ENCODE measurements at places on chromosomes 3 and 15.

GRCh38 chr3:161369531-161369930, 1.8 kb downstream of the SPTSSB start:
- no peak for DNase-seq

GRCh38 chr3:128923576-128923975, 44.2 kb downstream of the ACAD9 start:
- no peak for DNase-seq

- DNase-seq, result no peak
Measured at GRCh38 chr3:57026944-57027343, 33.5 kb upstream of the SPATA12 start.

DNA sequence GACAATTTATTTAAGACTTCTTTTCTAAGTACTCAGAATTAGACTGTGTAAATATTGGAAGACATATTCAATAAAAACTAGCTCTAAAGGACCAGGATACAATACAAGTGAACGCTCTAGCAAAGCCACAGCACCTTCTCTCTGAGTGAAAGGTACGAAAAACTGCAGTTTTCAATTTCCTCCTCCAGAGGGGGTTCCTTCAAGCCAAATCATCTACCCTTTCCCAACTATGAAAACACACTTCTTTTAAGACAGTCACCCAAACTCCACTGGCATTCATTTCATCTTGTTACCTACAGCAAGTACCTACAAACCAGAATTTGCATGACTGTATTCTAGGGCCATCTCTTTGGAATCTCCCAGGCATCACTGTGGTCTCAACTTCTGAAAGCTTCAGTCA, 165.8 kb downstream of the ERC2 start:
- DNase-seq, result no peak

DNA sequence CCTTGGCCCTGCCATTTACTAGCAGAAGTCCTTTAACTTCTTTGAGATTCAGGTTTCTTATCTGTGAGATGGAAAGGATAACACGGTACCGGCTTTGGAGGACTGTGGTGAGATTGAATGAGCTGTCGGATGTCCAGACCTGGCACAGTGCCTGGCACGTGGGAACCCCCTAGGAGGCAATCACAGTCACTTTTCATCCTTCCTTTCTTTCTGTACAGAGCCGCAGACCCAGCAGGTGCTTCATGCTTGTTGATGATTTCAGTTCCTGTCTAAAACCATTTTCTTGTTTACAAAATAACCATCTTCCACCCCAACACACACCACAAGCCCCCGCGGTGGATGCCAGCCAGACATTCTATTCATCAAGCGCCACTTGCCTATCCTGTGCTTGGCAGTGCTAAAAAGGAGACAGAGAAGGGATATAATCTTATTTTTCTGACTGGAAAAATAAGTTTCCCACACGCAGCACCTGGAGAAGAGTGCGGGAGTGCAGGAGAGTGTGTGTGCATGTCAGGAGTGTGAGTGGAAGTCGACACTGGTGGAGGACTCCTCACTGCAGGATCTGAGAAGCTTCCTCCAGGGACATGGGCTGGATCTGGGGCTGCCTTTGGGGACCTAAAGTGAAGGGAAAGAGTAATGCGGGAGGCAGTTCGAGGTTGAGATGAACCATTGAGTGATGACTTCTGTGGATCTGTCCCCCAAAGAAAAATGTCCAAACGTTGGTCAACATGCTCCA, 85.7 kb downstream of the ST6GAL1 start:
- DNase-seq, result no peak

DNA sequence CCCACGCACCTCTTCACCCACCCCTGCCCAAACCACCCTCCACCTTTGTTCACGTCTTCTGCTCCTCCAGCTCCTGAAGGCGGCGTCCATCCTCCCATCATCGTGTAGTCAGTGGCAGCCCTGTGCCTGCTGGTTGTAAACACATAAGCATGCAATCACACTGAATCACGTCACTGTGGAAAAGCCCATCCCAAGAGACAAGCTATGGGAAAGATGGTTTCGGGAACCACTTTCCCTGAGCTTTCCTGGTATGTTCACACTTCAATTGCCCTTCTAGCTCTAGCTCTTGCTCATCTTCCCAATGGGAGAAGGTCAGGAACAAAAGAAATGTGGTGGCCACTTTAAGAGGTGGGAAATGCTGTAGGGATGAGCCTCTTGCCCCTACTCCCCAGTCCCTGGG, 14.4 kb upstream of the GOLGA8J start:
- DNase-seq, result no peak

DNA sequence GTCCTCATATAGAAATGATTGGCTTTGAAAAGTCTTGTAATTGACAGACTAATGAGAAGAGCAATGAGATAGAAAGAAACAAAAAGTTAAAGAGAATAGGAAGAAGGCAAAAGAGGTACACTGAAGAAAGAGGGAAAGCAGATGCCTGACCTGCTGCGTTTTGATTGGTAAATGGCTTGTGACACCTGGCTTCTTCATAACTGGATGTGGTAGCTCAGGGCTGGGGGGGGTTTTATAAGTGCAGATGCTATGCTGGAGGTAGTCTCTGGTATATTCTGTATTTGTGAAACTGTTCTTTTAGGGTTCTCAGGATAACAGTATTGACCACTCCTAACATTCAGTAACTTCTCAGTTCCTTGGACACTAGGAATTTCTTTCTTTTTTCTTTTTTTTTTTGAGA, 1.4 kb downstream of the STARD9 start:
- DNase-seq, result no peak

DNA sequence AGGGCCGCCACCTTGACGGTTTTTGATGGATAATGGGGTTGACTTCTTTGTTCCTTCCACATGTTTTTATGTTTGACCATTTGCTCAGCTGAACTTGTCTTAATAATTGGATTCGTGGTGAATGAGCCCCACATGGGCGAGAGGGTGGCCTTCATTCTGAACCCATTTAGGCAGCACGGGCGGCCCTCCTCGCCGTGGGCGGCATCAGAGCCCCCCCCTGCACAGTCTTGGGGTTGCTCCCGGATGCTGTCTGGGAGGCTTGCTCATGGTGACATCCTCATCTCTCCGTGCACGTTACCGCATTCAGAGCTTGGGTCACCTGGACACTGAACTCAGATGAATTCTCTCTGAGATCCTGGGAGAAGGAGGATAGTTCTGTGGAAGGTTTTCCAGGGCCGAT, 172.3 kb upstream of the OSBPL11 start:
- DNase-seq, result no peak

DNA sequence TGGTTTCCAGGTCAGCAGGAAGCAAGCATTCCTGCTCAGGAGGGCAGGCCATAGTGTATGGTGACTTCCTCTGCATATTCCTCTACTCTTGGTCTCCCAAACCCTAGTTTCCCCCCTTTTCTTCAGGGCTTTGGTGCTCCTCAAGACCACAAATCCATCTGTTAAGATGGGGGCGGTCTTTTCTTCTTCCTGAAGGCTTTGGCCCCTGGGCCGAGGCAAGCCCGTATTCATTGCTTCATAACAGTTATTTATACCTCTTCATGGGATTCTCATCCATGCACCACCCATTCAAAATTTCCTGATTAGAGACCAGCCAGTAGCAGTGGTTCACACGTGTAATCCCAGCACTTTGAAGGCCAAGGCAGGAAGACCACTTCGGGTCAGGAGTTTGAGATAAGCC, 62.1 kb upstream of the IL12A start:
- DNase-seq, result no peak

DNA sequence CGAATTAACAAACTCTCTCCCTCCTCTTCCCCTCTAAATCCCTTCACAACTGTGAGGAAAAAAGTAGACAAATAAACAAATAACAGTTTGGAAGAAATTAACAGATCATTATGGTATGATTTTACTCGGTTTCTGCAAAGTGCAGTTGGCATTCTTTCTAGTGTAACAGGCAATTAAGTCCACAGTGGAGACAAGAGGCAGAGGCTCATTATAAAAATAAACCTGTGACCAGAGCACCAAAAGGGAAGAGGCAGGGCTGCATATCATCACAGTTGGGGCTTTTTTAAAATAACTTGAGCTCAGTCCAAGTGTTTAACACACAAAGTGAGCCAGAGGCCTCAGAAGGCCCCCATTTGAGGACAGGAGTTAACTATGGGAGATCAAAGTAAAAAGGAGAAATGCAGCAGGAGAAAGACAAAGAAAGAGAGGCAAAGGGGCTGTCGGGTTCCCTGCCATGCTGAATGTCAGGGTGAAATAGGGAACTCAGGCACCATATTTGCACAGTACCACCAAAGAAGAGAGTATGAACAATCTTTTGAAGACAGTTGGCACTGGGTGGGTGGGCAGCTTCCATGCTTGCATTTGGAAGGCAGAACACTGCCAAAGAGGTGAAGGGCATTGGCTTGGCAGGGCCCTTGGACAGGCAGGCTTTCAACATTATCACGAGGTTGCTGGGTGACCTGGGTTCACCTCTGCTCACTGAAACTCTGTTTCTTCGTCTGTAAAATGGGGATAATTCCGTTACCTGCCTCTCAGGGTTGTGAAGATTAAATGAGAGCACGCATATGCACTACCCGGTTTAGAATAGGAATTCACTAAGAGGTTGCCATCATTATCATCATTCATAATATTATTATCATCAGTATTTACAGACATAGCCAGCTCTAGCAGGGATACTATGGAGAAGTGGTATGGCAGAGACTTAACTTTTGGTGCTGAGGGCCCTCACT, 134.5 kb downstream of the MEX3B start:
- DNase-seq, result no peak

DNA sequence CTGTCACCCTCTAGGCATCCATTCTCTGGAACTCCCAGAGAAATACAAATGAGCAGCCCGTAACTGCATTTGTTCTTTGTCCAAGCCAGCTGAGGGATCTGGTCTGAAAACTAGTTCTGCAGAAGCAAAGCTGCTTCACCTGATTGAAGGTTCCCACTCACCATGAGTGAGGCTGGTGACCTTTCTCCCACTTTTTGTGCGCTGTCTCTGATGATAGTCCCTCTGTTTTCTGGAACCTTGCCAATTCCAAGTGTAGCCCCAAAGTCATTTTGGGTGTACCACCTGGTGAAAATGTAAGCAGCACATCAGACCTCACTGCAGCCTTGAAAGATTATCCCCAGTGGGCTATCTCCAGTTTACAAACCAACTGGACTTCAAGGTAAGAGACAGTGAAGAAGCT, 39.4 kb upstream of the BFSP2 start:
- DNase-seq, result no peak

DNA sequence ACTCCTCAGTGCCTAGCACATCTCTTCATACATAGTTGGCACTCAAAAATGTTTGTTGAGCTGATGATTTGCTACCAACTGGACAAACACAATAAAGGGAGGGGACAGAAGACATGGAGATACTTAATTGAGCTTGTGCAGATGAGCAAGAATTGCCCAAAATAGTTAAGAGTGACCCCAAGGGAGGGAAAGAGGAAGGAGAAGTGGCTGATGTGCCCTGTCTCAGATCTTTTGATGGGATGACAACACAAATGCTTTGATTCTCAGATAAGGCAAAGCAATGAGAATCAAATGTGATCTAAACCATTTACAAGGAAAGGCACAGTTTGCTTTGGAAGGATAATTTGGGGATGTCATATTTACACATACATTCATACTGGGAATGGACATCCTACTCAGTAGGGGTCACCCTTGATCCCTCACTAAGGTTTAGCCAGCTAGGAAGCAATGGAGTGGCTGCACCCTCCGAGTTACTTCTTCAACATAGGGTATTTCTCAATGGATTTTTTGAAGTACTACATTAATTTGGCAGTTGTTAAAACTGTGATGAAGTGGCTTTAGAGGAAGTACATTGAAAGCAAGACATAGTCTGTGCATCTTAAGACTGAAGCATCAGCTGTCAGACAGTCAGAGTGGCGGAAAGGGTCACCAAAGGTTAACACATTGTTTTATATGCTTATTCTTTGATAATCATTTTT, 21.9 kb upstream of the SSR3 start:
- no peak for DNase-seq

DNA sequence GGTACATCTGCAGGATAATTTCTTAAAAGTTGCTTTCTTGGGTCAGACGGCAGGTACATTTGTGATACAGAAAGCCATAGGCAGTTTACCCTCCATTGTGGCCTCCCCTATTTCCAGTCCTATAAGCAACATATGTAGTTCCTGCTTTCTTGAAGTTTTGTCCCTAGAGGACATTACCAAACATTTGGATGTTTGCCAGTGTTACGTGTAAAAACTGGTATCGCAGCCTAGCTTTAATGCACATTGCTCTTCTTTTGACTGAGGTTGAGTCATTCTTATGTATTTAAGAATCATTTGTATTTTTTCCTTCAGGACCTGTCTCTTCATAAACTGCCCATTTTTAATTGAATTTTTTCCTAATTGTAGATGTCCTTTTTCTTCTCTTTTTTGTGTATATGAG, 114.3 kb downstream of the DIPK2A start:
- no peak for DNase-seq

DNA sequence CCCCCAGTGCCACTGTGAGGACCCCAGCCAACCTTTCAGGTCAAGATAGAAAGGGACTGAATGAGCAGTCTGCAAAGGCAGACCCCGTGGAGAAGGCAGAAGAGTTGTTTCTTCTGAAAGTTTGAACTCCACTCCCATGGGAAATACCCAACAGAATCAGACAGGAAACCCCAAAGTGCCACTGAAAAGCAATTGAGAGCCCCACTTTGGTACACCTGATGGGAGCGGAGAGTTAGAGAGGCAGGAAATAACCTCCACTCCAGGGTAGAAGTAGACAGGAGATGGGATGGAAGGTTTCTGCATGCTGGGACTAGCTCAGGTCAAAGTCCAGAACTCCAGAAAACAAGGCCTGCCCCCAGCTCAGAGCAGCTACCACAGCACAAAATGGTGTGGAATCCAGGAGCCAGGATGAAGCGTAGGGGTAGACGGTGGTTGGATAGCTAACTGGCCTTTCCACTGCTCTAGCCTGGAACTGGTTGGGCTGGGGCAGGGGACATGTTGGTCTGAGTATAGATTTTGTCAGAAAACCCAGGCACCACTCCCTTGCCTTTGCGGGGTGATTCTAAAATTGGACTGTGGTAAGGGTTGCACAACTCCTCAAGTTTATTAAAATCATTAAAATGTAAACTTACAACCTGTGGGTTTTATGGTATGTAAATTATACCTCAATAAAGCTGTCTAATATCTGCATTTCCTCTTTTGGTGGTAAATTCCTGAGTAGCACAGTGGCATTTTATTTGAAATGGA, 1.9 kb upstream of the RAB43 start:
- no peak for DNase-seq

DNA sequence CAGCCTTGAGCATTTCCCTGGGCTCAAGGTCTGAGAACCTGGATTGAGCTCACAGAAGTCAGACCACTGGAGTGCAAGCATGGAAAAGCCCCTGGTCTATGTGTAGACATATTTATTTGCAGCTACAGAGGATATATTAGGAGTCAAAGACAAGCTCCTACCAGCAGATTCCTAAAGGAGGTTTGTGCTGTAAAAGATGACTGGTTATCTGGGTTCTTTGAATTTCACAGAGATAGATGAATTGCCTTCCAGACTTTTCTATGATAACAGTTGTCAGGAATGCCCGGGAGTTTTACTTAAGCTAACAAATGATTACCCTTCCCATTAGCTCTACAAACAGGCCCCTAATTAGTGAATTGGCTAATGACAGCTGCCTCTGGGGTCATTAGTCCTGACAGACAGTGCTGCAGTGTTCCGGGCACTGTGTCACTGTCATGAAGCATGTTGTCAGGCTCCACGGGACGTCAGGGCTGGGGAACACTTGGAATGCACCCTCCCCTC, 48.8 kb upstream of the PLXNA1 start:
- DNase-seq, result no peak
